Trophoblast cell (in vitro differentiated cells and primary cell): ENCODE measurements at places on chromosomes 6 and 20.

- peak; percentile 35 for DNase-seq
Observed at GRCh38 chr6:63440594-63440993, 120.8 kb upstream of the LGSN start.

- DNase-seq, result peak; percentile 82
Observed at GRCh38 chr6:16238963-16239797, 793 bp downstream of the GMPR start.

DNA sequence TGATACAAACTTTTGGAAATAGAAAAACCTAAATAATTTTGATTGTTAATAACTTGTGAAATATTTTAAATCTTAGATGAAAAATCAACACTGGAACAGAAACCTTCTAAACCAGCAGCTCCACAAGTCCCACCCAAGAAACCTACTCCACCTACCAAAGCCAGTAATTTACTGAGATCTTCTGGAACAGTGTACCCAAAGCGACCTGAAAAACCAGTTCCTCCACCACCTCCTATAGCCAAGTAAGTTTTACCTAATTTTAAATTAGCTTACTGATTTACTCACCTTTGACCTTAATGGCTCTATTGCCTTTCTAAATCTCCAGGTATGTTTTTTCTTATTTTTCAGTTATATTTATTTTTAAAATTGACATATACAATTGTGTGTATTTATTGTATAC is 102.6 kb upstream of the ADGRF4 start:
- peak; percentile 42 for DNase-seq

- peak; percentile 86 for DNase-seq
Observed at GRCh38 chr6:149852180-149852579, 12.0 kb downstream of the LRP11 start.

DNA sequence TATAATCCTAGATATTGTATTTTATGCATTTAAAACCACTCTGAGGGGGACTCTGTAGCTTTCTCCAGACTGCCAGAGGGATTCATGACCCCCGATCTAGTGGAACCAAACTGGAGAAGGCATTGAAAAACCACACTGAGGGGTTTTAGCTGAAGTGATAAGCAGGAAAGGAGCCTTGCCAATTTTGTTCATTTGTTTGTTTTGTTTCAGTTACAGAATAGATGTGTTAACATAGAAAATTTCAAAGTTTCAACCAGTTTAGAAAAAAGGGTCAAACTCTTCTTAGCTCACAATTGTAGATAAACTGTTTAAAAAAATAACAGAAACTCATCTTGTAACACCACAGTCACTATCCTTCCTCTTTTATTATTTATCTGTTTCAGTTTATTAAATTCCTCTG is 19.8 kb downstream of the TAB2 start:
- DNase-seq, result no peak

GRCh38 chr6:89685311-89685710 is 46.8 kb upstream of the LYRM2 start:
- no peak for DNase-seq

DNA sequence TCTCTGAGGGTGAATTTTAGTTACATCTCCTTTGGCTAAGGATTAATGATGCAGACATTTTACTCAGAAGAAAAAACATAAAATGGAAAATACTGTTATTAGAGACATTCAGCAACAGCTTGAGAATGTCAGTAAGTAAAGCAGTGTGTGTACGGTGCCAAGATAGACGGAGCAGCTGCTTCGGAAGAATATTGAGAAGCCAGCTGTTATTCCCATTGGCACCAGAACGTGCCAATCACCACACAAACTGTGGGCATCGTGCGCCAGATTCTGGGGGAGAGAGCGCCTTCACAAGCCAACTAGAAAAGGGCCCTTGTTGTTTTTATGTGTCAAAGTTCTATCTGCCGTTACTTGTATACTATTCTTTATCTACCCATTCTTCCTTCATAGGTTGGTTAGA is 163.4 kb downstream of the MTFR2 start:
- DNase-seq, result no peak

DNA sequence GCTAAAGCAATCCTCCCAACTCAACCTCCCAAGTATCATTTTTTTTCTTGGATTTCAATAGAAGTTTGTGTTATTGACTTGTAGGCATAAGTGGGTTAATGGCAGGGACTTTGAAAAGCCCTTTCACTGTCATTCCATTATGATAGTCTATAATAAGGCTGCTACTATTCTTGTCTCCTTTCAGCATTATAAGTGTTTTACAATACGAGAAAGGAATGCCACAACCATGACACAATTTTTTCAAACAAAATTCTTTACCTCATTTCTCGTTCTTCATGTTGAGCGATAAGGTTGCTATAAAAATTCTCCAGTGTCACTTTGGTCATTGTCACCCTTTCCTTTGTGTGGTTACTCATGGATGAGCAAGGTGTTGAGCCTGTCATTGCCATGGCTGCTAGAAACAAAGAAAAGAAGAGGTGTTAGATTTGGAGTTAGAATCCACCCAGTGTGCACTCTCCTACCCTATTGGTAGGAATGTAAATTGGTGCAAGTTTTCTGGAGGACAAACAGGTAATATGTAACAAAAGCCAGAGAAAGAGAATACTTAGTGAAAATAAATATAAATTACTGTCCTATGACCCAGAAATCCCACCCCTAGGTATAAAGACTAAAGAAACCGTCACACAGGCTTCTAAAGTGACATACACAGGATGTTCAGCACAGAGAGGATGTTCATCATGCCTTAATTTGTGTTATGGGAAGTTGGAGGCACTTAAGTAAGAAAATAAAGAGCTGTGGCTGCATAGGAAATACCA is 7.3 kb downstream of the STK38 start:
- peak; percentile 92 for DNase-seq
